Activated CD4-positive, alpha-beta T cell treated with anti-CD3 and anti-CD28 coated beads, Interleukin-2, amount 10 ng/mL, durations not matched to agents 7 days and 5 days (primary cell): ENCODE measurements at places on chromosomes 5 and 9. TPM values are rescaled to one million over a fixed set of nuclear protein-coding genes. Genes with fewer than 3 reads are reported as not detected.

- H3K27ac ChIP-seq = no peak overlapping the region
- H3K4me1 ChIP-seq = no peaks in the 10 kb centered on the region
- H3K36me3 ChIP-seq = no peaks in the 10 kb centered on the region
- H3K4me3 ChIP-seq = no peak overlapping the region
- DNase-seq = no peak
Measured at GRCh38 chr5:169100735-169101075, 200.2 kb downstream of the SLIT3 start.

- DNase-seq = no peak
- peaks cover 7% of the 10 kb centered on the region for H3K4me1 ChIP-seq
- no peak overlapping the region for H3K4me3 ChIP-seq
- peaks cover 2% of the 10 kb centered on the region for H3K36me3 ChIP-seq
- H3K27me3 ChIP-seq = peaks cover 13% of the 10 kb centered on the region
Measured at GRCh38 chr5:115289104-115289503, 7.3 kb downstream of the CCDC112 start.

GRCh38 chr9:34741628-34742027, 31.7 kb upstream of the CCL21 start:
- no peaks in the 10 kb centered on the region for H3K36me3 ChIP-seq
- H3K4me1 ChIP-seq = peaks cover 4% of the 10 kb centered on the region
- no peak overlapping the region for H3K27ac ChIP-seq
- no peak overlapping the region for H3K4me3 ChIP-seq

- peaks cover 25% of the 10 kb centered on the region for H3K4me1 ChIP-seq
- peak; percentile 22 for DNase-seq
- no peaks in the 10 kb centered on the region for H3K36me3 ChIP-seq
- H3K27ac ChIP-seq = peak overlapping the region; percentile 63
Measured at GRCh38 chr5:170393235-170393634, 4.1 kb upstream of the KCNMB1 start.

- H3K27ac ChIP-seq = no peak overlapping the region
- H3K27me3 ChIP-seq = no peaks in the 10 kb centered on the region
- no peak for DNase-seq
- peaks cover 24% of the 10 kb centered on the region for H3K4me1 ChIP-seq
- no peak overlapping the region for H3K4me3 ChIP-seq
- H3K36me3 ChIP-seq = no peaks in the 10 kb centered on the region
Measured at GRCh38 chr5:61279725-61280124, 52.3 kb upstream of the ZSWIM6 start.

GRCh38 chr5:154627698-154628678, 127.2 kb upstream of the LARP1 start:
- no peak overlapping the region for H3K4me3 ChIP-seq
- H3K4me1 ChIP-seq = no peaks in the 10 kb centered on the region
- no peak overlapping the region for H3K27ac ChIP-seq
- DNase-seq = no peak
- H3K36me3 ChIP-seq = no peaks in the 10 kb centered on the region
- no peaks in the 10 kb centered on the region for H3K27me3 ChIP-seq

DNA sequence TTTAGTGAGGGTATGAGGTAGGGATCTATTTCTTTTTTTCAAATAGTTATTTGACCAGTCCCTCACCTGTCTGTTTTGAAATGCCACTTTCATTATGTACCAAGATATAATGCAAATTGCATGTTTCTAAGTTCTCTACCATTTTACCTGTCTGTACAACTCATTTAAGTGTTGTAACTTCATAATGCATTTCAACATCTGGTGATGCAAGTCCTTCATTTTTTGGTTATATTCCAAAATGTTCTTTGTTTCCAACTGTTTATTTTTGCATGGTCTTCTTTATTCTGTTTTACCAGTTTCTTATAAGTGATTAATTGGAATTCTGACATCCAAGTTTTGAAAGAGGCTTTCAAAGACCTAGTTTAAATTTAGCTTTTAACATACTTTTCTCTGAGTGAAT, 26.8 kb downstream of the TDRD7 start:
- H3K4me1 ChIP-seq = no peaks in the 10 kb centered on the region
- H3K36me3 ChIP-seq = peaks cover 24% of the 10 kb centered on the region
- no peak overlapping the region for H3K27ac ChIP-seq
- no peak overlapping the region for H3K4me3 ChIP-seq
- no peak for DNase-seq

DNA sequence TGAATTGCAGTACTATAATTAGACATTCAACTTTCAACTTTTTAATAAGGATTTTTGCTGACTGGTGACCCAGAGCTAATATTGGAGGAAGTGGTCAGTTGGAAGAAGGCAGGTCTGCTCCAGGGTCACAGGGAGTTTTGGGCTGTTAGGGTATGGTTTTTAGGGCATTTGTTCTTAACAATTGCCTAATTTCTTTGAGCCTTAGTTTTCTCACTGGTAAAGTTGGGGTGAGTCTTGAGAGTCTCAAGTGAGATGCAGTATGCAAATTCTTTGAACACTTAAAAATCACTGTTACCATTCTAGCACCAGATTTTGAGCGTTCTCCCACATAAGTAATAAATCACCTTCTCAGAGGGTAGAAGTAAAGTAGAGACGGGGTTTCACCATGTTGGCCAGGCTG, 50.9 kb downstream of the RMI1 start:
- no peak overlapping the region for H3K4me3 ChIP-seq
- H3K4me1 ChIP-seq = no peaks in the 10 kb centered on the region
- H3K27ac ChIP-seq = no peak overlapping the region
- H3K36me3 ChIP-seq = no peaks in the 10 kb centered on the region
- H3K27me3 ChIP-seq = peaks cover 22% of the 10 kb centered on the region

GRCh38 chr9:17319864-17320263, 185.0 kb downstream of the CNTLN start:
- no peak for DNase-seq
- H3K27ac ChIP-seq = no peak overlapping the region
- no peaks in the 10 kb centered on the region for H3K27me3 ChIP-seq
- H3K36me3 ChIP-seq = no peaks in the 10 kb centered on the region
- H3K4me3 ChIP-seq = no peak overlapping the region

DNA sequence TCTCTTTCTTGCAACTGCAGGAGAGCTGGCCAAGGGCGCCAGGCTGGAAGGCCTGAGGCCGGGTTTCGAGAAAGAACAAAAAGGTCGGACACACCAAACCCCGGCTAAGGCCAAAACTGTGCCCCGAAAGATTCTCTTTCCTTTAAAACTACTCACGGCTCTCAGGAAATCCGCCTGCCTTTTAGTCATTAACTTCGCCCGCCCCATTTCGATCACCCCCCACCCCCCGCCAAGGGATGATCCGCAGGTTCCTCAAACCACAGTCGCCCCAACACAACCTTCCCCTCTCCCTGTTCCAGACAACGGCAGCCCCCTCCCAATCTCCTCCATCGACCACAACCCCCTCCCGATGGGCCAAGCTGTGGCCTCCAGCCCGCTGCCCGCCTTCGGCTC, 536 bp downstream of the FEM1C start:
- H3K27me3 ChIP-seq = no peaks in the 10 kb centered on the region
- peak; percentile 60 for DNase-seq
- H3K4me1 ChIP-seq = peaks cover 49% of the 10 kb centered on the region
- peaks cover 53% of the 10 kb centered on the region for H3K36me3 ChIP-seq

GRCh38 chr9:89179895-89180734, 1.5 kb upstream of the SHC3 start:
- peak; percentile 29 for DNase-seq
- no peak overlapping the region for H3K27ac ChIP-seq
- H3K27me3 ChIP-seq = peaks cover 70% of the 10 kb centered on the region

- no peak for DNase-seq
- no peaks in the 10 kb centered on the region for H3K27me3 ChIP-seq
- no peak overlapping the region for H3K27ac ChIP-seq
- no peaks in the 10 kb centered on the region for H3K4me1 ChIP-seq
Measured at GRCh38 chr5:2598503-2598902, 153.0 kb downstream of the IRX2 start.

GRCh38 chr5:67301285-67301903, 104.8 kb upstream of the CD180 start:
- peaks cover 1% of the 10 kb centered on the region for H3K27me3 ChIP-seq
- H3K36me3 ChIP-seq = no peaks in the 10 kb centered on the region
- no peak overlapping the region for H3K27ac ChIP-seq
- DNase-seq = no peak
- H3K4me1 ChIP-seq = peaks cover 3% of the 10 kb centered on the region
- H3K4me3 ChIP-seq = no peak overlapping the region

The EDIL3 gene
- not detected for total RNA-seq

The IGFBPL1 gene
- not detected for total RNA-seq

The GDNF gene
- not detected for total RNA-seq

The TJP2 gene
- total RNA-seq = 24.5 TPM

The MEF2C gene
- total RNA-seq = 0.17 TPM

The SLC6A7 gene
- not detected for total RNA-seq

The BASP1 gene
- total RNA-seq = 0.15 TPM

The BTNL3 gene
- total RNA-seq = not detected

The GPX8 gene
- not detected for total RNA-seq

The GDA gene
- not detected for total RNA-seq

The ARAP3 gene
- total RNA-seq = 4.2 TPM

The IFNE gene
- not detected for total RNA-seq

The THBS4 gene
- 0.85 TPM for total RNA-seq
